ENCODE measurements at places on chromosomes 12 and 14. TPM values are rescaled to one million over a fixed set of nuclear protein-coding genes. Genes with fewer than 3 reads are reported as not detected.

SRRM4 gene
- not detected for total RNA-seq

NID2 gene
- 61.7 TPM for total RNA-seq

PRB2 gene
- total RNA-seq: not detected

DACT1 gene
- 2.2 TPM for total RNA-seq

LRFN5 gene
- 6.6 TPM for total RNA-seq

PCED1B gene
- 0.39 TPM for total RNA-seq

SLCO1B1 gene
- not detected for total RNA-seq

ACVRL1 gene
- 201 TPM for total RNA-seq

SERPINA1 gene
- total RNA-seq: 0.39 TPM

CEP170B gene
- 19.7 TPM for total RNA-seq

HHIPL1 gene
- total RNA-seq: 1.8 TPM

CLEC4A gene
- total RNA-seq: not detected

MYH6 gene
- total RNA-seq: not detected

CLEC14A gene
- 0.20 TPM for total RNA-seq

MGAT2 gene
- 58.1 TPM for total RNA-seq

HELB gene
- 3.3 TPM for total RNA-seq
